GM13977 (cell line): ENCODE measurements at places on chromosomes 2 and 18.

GRCh38 chr2:12506846-12507245 is 209.9 kb upstream of the TRIB2 start:
- DNase-seq: no peak

GRCh38 chr18:2880473-2880872 is 33.7 kb downstream of the EMILIN2 start:
- no peak for DNase-seq

DNA sequence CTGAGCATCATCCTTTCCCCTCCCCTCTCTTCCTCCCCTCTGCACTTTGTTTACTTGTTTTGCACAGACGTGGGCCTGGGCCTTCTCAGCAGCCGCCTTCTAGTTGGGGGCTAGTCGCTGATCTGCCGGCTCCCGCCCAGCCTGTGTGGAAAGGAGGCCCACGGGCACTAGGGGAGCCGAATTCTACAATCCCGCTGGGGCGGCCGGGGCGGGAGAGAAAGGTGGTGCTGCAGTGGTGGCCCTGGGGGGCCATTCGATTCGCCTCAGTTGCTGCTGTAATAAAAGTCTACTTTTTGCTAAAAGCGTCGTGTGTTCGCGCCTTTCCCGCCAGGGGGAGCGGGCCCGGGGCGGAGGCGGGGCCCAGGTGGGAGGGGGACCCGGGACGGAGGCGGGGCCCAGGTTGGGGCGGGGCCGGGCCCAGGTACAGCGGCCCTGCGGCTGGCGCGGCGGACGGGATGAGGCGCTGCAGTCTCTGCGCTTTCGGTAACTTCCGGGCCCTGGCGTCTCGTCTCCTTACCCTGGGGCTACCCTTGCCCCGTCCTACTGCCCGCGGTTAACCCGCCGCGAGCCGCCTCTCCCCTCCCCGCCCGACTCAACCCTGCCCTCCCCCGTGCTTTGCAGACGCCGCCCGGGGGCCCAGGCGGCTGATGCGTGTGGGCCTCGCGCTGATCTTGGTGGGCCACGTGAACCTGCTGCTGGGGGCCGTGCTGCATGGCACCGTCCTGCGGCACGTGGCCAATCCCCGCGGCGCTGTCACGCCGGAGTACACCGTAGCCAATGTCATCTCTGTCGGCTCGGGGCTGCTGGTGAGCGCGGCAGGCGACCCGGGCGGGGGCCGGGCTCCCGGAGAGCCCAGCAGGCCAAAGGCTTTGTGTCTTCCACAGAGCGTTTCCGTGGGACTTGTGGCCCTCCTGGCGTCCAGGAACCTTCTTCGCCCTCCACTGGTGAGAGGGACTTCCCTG is at the start of gene KRTCAP3:
Gene KRTCAP3, plus strand, starts transcription at position 424 of the 962 bp plus-strand sequence. Its CDS starts 32 bp downstream, at position 456.
- DNase-seq: peak; percentile 65

DNA sequence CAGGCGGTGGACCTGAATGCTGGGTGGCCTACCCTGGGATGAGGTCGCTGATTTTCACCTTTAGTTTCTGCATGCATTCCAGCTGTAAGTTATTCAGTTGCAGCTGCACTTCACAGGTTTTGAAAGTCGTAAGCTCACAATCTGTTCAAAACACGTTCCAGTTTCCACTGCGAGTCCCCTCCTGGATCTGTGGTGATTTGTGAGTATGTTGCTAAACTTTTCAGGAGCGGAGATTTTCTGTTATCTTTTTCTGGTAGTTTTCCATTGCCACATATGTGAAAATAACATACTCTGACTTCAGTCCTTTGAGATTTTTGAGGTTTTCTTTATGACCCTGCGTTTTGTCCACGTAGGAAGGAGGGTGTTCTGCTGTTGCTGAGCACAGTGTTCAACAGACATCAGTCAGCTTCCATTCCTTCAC is 102.1 kb downstream of the SNTG2 start:
- DNase-seq: no peak

DNA sequence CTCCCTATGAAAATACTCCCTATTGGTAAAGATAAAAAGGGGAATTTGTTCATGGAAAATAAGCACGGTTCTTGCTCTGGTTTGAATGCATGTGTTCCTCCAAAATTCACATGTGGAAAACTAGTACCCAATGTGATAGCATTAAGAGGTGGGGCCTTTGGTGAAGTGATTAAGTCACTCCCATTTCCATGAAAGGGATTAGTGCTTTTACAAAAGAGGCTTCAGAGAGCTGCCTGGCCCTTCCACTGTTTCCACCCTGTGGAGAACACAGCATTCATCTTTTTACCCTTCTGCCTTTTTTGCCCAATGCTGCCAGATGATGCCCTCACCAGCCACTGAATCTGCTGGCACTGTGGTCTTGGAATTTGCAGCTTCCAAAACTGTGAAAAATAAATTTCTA is 666.8 kb downstream of the ARHGAP15 start:
- DNase-seq: no peak

- no peak for DNase-seq
These were observed 135.6 kb upstream of the HNMT start for GRCh38 chr2:137828624-137829023.

DNA sequence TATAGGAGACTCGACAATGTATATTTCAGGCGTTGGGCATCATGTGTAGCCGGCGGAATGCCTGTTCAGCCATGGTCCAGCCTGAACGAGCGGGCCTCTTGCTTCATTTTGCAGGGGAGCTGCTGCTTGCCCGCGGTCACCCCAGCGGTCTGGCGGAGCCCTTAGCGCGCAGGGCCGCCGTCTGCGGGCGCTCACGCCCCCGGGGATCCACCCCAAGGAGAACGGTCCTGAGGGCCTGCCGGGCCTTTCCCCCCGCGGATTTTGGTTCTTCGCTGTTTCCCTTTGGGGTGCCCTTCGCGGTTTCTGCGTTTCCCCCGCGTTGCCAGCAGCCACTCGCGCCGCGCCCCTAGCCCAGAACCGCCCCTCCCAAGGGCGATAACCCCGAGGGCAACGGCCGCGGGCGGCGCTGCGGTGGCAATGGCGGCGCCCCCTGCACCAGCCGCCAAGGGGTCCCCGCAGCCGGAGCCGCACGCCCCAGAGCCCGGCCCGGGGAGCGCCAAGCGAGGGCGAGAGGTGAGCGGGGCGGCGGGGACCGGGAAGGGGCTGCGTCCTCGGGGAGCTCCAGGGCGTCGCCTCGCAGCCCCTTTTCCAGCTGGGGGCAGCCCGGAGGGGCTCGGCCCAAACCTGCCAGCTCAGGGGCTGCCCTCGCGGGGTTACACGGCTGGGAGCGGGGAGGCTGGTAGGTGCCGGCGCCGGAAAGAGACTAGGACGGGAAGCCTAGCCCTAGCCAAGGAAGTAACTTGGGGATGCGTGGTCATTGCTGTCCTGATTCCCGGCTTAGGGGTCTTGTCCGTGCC is at the start of gene MFSD2B:
Gene MFSD2B, plus strand, starts transcription at position 406 of the 797 bp plus-strand sequence. Its CDS starts 12 bp downstream, at position 418.
- peak; percentile 59 for DNase-seq

GRCh38 chr18:9559253-9559652 is 55.1 kb downstream of the PPP4R1 start:
- no peak for DNase-seq

GRCh38 chr2:72920318-72921087 is 3.2 kb downstream of the EMX1 start:
- peak; percentile 75 for DNase-seq

DNA sequence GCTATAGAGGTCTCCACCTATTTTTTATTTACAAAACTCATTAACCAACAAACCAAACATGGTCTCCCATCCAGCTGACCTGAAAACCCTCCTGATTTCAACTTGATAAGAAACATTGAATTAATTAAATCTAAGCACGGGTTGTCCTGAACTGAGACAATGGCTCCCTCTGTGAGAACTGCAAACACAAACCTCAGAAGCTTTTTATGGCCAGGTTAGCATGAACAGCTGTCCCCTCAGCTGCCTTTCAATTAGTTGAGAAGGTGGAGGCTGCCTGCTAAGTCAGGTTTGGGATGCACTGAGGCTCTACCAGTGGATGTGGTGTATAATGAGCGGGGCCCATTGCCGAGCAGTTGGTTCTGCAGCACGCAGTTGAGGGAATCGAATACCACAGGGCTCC is 258.5 kb upstream of the DDX18 start:
- no peak for DNase-seq
